NCI-H1105 (cell line): ENCODE measurements at places on chromosomes 16 and 17.
A peak's percentile ranks its signal among the peaks of the same experiment; 100 is the strongest.

DNA sequence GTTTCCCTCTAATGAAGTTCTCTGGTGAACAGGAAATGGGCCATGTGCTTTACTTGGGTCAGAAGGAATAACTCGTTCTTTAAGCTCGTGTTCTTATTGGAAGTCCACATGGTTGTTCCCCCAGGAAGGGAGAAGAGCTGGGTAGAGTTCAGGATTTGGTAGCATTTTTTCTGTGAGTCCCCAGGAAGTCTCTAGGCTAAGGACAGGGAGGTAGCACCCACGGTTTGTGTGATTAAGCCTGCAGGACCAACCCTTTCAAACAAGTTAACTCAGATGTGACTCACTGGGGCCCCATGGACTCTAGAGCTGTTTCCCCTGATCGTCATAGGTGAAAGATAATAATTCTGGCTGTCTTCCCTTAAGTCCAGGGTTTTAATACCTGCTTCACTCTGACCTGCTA lies 16.4 kb downstream of the SAP30BP start:
- no peak for DNase-seq

DNA sequence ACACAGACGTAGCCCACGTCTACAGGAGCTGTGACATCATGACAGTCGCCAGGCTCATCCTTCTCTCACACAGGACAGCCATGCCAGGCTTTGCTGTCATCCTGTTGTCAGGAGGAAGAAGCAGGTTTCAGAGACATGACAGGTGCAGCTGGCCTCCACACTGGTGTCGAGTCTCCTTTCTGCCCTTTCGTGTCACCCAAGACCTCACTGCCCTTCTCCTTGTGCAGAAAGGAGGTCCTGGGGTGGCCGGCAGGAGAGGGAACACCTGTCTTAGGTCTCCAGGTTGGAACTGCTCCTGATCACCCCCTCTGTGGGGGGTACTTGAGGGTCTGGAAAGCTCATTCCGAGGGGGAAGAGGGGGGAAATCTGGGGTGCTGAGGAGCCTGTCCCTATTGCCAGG lies 41.6 kb upstream of the IRF8 start:
- DNase-seq: no peak

GRCh38 chr17:17536702-17537101 lies 40.5 kb upstream of the RASD1 start:
- DNase-seq: no peak

GRCh38 chr16:30186782-30187555 lies 3.6 kb downstream of the CORO1A start:
- no peak for DNase-seq

DNA sequence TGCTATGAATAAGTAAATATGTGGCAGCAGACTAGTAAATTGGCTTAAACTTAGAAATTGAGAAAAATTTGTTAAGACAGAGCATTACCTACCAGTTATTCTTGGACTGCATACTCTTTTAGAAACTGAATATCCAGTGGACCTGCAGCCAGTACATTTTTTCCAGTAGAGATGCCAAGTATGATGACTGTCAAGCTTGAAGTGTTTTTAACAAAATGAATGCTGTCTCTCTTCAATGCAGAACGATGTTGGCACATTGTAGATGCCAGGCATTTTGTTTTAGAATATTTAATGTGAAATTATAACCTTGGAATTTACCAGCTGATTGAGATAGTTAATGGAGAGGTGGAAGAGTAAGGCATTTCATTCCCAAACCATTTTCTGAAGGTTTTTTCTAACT lies 52.5 kb downstream of the NFAT5 start:
- no peak for DNase-seq

DNA sequence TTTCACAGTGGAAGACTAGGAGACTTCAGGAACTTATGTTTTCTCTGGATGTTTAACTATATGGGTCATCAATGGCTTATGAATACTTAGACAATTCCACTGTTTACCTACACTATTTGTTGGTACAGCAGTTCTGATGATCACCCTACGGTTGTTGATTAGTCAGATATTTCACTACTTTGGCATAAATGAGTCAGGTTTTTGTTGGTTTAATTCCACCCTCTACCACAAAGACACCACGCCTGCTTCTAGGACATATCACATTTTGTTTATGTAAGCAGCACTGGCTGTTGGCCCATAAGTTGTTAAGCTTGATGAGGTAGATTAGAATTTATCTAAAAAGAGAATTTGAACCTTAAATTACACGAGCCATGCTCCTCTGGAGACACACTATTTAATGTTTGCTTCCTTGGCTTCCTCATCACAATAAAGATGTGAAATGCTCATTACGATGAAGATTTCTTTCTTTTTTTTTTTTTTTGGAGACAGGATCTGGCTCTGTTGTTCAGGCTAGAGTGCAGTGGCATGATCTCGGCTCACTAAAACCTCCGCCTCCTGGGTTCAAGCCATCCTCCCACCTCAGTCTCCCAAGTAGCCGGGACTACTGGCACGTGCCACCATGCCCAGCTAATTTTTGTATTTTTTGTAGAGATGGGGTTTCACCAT lies 4.3 kb downstream of the GDE1 start:
- DNase-seq: no peak

GRCh38 chr16:2715519-2715918 lies 4.5 kb downstream of the PRSS27 start:
- DNase-seq: no peak

DNA sequence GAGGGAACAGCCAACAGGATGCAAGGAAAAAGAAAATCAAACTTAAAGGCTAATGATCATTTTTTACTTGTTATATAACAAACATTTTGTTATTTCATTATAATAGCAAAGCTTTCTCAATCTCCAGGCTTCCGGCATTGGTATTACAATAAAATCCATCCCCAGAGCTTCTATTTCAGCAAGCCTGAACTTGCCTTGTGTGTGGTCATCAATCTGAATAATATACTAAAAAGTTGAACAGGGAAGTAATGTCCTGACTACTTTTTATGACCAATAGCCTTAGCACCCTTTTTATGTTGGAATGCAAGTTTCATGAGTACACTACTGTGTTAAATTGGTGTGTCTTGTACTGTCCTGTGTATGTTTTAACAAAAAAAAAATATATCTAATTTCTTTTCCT lies 27.1 kb upstream of the VWA3A start:
- no peak for DNase-seq

GRCh38 chr16:52568983-52569690 lies 22.2 kb upstream of the TOX3 start:
- peak; percentile 78 for DNase-seq

- peak; percentile 39 for DNase-seq
Measured at GRCh38 chr17:80028030-80028429, 7.6 kb downstream of the TBC1D16 start.

DNA sequence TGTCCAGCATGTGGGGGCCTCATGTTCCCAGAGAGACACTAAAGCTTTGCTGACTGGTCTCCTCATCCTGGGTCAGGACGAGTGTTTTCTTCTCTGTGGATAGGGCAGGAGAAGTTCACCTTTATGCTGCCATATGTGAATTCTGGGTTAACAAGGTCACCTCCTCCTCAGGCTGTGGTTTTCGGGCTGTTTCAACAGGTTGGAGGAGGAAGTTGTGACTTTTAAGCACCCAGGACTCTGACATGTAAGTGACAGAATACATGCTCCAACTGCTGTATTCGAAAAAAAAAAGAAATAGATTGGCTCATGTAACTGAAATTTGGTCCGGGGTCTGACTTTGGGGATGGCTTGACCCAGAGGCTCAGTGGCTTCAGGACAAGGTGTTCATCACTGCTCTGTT lies 54.2 kb downstream of the SNX20 start:
- DNase-seq: no peak

GRCh38 chr17:72343911-72344310 lies 223.1 kb downstream of the SOX9 start:
- DNase-seq: no peak

DNA sequence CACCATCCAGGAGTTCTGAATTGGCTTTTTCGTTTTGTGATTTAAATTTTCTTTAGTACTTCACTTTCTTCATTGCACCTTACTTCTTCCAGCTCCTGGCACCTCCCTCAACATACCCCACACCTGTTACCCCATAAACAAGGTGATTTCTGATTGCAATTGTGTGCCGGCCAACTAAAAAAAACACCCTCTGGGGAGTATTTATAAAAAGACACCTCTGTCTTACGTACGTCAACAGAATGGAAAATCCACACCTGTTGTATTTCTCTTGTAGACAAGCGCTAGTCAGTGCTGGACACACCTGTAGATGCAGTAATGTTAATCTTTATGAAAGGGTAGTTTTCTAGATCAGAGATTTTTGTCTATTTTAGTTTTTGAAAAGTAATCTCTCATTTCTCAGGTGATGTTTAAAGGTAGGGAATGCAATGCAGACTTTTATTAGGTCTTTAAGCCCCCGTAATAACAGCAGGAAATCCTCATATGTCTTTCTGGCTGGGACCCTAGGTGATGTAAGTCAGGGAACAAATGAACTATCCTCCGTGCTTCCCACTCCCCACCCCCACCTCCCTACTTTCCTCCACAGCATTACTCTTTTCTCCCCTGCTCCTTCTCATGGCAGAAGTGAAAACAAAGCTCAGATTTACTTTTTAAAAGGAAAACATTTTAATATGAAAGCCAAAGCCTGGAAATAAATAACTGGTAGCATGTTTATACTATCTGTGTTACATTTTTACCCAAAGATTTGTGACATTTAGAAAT lies 4.2 kb downstream of the MSI2 start:
- no peak for DNase-seq

DNA sequence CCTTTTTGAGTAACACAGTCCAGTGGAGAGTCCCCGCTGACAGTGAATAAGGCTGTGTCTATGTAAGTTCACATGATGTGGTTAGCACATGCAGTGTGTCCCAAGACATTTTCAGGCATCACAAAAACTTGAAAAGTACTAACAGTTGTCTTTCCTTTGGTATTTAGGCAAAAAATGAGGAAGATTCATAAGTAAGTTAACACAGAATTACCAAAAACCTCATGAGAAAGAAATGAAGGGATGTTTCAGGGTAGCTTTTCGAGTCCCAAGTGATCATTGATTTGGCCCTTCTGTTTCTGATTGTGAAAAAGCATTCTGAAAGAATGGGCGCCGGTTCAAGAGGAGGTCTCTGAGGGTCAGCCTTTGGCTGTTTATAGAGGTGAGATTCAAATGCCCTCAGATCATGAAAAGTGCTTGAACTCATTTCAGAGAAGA lies 529 bp upstream of the ASPA start:
- DNase-seq: no peak

DNA sequence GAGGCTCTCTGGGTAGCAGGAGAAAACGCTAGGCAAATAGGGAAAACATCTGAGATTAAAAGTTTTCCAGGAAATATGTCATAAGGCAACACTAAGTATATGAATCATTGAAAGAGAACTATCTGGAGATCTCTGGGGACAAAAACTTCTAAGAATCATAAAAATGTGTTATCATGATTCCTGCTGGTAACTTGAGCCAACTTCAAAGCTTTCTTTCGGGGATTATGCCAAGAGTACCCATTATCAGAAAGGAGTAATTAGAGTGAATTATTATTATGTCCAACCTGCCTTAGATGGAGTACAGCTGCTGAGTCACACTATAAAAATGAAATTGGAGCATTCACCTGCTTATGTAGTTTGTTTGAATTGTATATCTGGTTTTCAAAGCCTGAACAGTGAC lies 488.5 kb upstream of the SOX9 start:
- DNase-seq: peak; percentile 79

- no peak for DNase-seq
Measured at GRCh38 chr16:50614955-50615724, 66.0 kb downstream of the SNX20 start.

- no peak for DNase-seq
Measured at GRCh38 chr17:6471531-6472465, 27.5 kb downstream of the PIMREG start.

DNA sequence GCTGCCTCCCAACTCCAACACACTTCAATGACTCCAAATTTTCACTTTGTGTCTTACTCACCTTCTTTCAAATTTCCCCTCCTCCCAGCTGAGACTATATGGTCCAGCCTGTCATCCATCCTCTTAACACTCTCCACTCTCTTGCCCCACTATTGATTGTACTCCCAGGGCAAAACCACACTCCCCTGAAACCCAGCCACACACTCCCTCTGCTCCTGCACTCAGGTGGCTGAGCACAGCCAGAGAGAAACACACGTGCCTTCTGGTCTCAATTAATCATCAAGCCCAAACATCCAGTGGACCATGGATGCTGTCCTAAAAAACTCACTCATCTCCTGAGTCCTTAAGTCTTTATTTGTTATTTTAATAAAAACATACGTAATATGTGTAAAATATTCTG lies 1026.4 kb downstream of the KCNJ18 start:
- no peak for DNase-seq

GRCh38 chr17:32757963-32758362 lies 119.0 kb downstream of the MYO1D start:
- no peak for DNase-seq

- no peak for DNase-seq
Measured at GRCh38 chr17:48747445-48748363, 19.2 kb upstream of the HOXB13 start.

GRCh38 chr16:22810226-22810625 lies 3.7 kb upstream of the HS3ST2 start:
- DNase-seq: no peak

GRCh38 chr16:67339453-67339852 lies 12.8 kb downstream of the LRRC36 start:
- no peak for DNase-seq

- no peak for DNase-seq
Measured at GRCh38 chr16:25716186-25716585, 24.4 kb downstream of the HS3ST4 start.

DNA sequence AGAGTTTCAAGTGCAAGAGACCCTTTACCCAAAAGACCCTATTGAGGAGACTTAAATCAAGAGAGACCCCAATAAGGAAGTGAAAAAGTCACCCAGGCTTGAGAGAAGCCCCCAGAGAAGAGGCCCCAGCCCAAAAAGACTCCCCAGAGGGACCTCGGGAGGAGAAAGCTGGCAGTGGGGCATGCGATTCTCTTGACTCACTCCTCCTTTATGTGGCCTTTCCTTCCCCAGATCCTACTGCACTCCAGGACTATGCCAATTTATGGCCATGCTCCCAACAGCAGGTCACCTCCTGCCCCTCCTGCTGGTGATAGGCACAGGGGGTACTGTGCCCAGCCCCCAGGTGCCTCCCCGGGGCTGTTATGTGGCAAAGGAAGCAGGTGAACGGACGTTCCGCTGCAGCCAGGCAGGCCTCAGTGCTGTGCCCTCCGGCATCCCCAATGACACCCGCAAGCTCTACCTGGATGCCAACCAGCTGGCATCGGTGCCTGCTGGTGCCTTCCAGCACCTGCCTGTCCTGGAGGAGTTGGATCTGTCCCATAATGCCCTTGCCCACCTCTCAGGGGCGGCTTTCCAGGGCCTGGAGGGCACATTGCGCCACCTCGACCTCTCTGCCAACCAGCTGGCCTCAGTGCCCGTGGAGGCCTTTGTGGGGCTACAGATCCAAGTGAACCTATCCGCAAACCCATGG lies 16.3 kb downstream of the LRRC3C start:
- DNase-seq: no peak
